ENCODE measurements at places on chromosomes 5 and 9.

- DNase-seq: no peak
Measured at GRCh38 chr5:164597293-164597900, 1092.0 kb downstream of the MAT2B start.

- DNase-seq: no peak
Measured at GRCh38 chr5:57705769-57706168, 223.2 kb upstream of the ACTBL2 start.

GRCh38 chr9:128160603-128160987 lies 530 bp downstream of the BBLN start:
- DNase-seq: peak; percentile 36

- no peak for DNase-seq
Measured at GRCh38 chr5:61670941-61671340, 338.9 kb downstream of the ZSWIM6 start.

- no peak for DNase-seq
Measured at GRCh38 chr9:114790521-114790920, 15.3 kb downstream of the TNFSF15 start.

DNA sequence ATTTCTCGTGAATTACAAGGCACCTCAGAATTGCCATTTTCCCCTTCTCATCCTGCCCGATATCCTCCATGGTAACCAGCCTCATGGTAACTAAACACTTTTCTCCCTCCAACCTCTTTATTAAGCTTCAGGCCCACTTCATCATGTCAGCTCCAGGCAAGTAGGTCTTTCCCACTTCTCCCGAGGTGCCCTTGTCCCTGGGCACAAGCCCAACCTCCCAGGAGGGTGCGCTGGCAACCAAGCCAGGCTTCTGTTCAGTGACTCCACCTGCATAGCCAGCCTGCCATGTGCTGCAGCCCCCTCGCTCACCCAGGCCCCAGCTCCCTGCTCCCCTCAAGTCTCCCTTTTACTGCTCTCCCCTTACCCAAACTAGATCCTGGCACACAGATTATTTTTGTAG lies 47.4 kb upstream of the AFAP1L1 start:
- DNase-seq: no peak

DNA sequence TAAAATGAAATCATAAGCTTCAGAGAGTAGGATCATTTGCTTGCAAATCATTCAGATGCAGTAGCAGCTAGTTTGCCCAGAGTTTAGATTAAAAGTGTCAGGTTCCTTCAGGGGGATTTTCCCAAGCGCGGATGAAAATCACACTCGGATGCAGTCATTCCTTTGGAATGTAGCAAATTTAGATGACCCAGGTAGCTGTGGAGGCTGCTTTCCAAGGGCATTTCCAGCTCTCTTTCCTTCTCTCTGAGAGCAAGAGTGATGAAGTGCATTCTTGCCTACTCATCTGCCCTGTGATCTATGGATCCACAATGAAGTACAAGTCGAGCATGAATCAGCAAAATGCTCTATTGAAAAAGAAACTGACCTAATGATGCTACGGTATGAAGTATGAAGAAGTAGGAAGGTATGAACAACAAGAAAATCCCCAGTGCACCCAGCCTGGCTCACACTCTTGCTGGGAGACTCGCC lies 200.2 kb downstream of the PLK2 start:
- DNase-seq: no peak

- DNase-seq: no peak
Measured at GRCh38 chr5:126542441-126542840, 52.6 kb downstream of the ALDH7A1 start.

DNA sequence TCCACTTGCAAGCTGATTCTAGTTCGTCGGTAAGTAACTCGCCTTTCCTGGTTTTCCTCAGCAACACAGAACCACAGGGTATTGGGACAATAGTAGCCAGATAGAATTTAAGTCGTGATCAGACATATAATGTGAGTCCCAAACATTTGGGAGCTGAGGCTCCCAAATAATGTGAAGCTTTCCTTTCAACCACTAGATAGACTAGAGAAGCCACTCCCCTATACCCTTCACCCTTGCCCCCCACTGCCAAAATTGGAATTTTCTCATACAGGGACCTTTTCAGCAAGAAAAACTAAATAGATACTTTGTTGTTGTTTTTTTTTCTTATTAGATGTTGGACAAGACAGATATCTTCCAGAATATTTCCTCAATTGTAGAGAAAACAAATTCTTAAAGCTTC lies 1.9 kb downstream of the C6 start:
- no peak for DNase-seq

DNA sequence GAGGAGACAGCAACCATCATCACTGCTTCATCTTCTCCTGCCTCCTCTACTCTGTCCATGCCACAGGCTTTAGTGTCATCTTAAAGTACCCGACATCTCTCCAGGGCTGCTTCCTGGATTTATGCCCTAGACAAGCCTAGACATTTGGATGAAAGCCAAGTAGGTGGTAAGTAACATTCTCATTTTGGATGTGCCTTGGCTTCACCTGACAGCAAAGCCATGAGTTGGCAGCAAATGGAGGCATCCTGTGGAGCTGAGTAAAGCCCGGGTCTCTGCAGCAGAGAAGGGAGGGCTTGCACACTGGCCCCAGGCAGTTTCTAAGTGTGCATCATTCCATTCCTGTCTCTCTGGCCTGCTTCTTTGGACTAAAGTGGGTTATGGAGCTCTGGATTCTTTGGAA lies 299.1 kb downstream of the DMAC1 start:
- no peak for DNase-seq

- DNase-seq: no peak
Measured at GRCh38 chr5:130687085-130687733, 477.8 kb downstream of the HINT1 start.

GRCh38 chr9:4894076-4894475 lies 91.0 kb upstream of the JAK2 start:
- DNase-seq: no peak

DNA sequence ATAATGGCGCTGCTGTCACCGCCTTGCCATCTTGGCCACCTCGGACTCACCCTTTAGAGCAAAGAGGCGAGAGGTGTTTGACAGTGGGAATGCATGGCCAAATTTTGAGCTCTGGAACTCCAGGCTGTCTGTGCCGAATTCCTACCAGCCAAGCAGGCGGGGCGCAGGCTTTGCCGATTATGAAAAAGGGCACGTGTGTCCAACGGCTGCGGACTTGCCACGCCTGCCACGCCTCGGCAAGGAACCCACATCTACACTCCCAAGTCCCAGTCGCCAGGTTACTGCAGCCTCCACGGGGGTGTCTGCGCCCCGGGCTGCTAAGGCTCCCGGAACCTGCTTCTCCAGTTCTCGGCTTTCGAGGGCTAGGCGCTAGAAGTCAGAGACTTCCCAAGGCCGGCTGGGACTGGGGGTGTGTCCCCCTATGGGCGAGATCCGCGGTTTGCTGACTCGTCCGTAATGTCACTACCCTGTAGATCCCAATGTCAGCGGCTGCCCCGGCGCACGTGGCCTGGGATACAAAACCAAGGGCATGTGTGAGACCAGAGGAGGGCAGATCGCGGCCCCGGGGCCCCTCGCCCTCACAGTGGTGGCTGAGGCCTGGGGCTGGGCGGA lies 2.8 kb downstream of the NPR3 start:
- no peak for DNase-seq

DNA sequence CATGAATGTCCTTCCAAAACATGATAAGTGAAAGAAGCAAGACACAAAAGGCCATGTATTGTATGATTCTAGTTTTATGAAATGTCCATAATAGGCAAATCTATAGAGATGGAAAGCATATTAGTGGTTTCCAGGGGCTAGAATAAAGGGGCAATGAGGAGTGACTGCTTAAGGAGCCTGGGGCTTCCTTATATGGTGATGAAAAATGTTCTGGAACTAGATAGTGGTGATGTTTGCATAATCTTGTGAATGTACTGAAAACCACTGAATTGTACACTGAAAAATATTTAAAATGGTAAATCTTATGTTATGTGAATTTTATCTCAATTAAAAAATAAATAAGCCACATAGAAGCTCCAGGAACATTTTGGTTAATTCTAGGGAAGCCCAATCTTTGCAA lies 144.4 kb upstream of the ANKRD55 start:
- DNase-seq: no peak

DNA sequence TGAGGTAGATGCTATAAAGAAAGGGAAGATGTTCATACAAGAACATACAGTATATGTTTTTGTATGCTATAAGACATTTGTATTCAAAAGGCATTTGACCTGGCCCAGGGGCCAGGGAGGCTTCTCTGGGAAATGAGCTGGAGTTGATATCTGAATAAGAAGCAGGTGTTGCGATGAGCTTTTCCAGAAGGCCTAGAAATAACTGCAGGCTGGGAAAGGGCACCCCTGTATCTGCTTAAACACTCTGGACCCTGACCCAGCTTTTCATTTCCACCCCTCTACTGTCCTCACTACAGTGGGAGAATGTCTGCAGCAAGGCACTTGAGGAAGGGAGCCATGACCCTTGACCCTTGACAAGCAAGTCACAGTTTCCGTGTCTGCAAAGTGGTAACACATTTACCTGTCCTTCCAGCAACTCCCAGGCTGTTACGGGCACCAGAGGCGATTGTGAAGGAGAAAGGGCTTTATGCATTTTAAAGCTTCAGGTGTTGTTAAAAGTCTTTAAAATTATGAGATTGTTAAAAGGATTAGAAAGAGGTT lies 88.2 kb upstream of the PANK3 start:
- DNase-seq: no peak

GRCh38 chr5:179624841-179625271 lies 1.4 kb upstream of the HNRNPH1 start:
- no peak for DNase-seq

- no peak for DNase-seq
Measured at GRCh38 chr5:66440202-66440680, 156.0 kb upstream of the MAST4 start.

DNA sequence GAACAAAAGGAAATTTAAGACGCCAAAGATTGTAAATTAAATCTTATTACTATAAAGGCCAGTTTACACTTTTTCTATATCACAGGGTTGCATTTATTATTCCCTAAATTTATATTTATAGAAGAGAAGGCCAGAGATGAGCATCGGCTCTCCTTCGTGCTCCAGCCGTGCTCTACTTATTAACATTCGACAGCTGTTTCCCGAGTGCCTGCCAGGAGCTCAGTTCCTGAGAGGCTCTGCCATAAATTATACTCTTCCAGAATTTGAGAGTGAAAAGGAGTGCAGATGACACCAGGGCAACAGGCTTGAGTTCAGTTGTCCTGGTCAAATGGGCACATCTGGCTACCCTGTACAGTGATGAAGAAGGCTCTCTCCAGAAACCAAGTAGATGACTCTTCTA lies 70.1 kb downstream of the PCSK5 start:
- no peak for DNase-seq

- no peak for DNase-seq
Measured at GRCh38 chr5:171188016-171188415, 121.0 kb upstream of the TLX3 start.

DNA sequence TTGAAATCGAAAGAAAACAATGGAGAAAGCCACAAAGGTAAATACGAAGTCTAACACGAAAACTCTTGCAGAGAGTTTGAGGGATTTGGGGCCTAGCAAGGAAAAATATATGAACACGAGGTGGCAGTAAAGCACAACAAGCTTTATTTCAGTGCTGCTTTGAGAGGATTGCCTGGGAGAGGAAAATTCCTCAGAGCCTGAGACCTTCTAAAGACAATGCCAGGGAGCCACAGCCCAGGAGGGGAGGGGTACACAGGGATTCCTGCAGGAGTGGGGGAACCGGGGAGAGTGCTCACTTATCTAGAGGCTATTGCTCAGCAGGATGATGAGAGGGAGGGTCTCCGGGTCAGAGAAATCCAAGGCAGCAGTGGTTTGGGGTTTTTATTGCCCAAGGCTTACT lies 134.9 kb upstream of the ADCY2 start:
- DNase-seq: no peak

GRCh38 chr9:91395553-91396471 lies 27.8 kb downstream of the NFIL3 start:
- DNase-seq: peak; percentile 42
